ENCODE measurements at places on chromosomes 5 and 9.
A peak's percentile ranks its signal among the peaks of the same experiment; 100 is the strongest.

- DNase-seq, result no peak
Observed at GRCh38 chr9:136806631-136807201, 1.0 kb upstream of the RABL6 start.

- DNase-seq, result no peak
Observed at GRCh38 chr5:138408023-138408422, 30.8 kb upstream of the REEP2 start.

DNA sequence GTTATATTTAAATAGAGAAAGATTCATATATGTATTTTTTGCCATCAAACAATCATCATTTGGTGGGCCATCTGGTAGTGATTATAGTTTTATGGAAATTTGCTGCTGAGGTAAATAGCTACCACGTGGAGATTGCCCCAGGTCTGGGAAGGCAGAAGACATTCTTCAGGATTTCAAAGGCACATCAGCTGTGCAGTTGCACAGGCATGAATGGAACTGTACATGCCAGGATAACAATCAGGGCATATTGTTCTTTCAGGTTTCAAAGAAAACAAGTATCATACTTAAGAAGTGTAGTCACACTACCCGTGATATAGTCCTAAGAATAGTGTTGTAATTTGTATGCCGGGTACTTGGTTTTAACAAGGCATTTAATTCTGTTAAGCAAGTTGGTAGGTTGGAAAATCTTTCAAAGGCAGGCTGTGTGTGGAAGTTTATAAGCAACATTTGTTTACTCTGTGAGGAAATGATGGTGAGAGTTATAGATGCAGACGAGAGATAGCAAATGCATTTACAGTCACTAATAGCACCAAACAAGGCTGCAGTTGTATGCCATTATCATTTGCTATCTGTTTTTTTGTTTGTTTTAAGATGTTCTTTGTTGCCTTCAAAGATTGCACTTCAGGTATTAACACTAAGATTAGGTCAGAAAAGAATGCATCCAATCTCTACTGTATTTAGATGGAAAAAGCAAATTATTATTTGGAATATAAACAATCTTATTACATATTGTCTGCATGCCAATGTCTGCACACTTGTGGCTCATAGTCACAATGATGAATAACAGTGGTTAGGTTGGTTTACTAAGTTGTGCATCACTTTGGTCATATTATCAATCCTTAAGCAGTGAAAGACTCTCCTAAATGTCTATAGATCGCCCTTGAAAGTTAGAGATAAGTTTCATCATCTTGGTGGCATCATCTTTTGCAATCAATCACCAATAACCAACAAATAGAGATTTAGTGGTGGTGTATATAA lies 55.3 kb downstream of the RPS23 start:
- no peak for DNase-seq

DNA sequence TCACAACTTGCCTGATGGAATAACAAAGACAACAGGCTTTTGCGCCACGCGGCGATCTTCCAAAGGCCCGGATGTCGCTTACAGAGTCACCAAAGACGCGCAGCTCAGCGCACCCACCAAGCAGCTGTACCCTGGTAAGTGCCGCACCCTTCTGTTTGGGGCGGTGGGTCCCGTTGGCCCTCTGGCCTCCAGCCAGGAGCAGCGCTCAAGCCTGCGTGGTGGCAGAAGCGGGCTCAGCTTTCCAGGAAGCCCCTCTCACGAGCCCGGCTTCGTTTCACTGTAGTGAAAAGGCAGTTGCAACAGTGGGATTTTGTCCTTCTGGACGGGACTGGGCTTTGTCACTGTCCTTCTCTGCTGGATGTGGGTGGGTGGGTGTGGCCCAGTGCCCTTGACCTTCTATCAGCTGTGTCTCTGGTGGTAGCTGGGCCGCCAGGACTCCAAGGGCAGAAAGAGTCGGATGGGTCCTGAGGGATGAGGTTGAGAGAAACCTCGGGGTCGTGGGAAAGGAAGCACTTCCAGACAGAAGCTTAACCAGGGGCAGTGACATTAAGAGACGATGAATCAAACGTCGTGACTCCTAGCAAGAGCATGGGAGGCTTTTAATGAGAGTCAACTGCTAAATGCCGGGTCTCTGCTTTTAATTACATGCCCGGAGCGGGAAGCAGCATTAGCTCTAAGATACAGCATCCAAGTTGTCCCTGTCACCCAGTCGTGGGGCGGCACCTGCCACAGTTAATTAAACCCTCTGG lies 49.5 kb downstream of the COL5A1 start:
- DNase-seq, result peak; percentile 33

- DNase-seq, result no peak
Observed at GRCh38 chr9:8871796-8872445, 1072.3 kb upstream of the DMAC1 start.

GRCh38 chr9:22452415-22453010 lies 5.9 kb downstream of the DMRTA1 start:
- DNase-seq, result peak; percentile 40

GRCh38 chr5:168359820-168360460 lies 68.5 kb downstream of the WWC1 start:
- DNase-seq, result no peak

DNA sequence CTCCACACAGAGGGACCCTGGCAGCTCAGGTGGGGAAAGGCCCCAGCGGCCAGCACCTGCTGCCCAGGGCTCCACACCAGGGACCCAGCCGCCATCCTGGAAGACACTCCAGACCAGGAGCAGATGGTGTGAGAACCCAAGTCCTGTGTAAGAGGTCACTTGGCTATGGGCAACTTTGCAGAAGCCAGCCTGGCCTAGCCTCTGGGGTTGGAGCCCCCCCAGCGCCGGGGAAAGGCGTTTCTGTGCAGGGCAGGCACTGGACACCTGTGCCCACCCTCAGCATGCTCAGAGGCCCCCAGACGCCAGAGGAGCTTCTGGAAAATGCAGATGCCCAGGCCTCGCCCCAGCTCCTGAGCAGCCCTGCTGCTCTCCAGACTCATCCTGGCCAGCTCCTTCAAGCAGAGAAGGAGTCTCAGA lies 34.0 kb downstream of the RASGEF1C start:
- DNase-seq, result no peak

DNA sequence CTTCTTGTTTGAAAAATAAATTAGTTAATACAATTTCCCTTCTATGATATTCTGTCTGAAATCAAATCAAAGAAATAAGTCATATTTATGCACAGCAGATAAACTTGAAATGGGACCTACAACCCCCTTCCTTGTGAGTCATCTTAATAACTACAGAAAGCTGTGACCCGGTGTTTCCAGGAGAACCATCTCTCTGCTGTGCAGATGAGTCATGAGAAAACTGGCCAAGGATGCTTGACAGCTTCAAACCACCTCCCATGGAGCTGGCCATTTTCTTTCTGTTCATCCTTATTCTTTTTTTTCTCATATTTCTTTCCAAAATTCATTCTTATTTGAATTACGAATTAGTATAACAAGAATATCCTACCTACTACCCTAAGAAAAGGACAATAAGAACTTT lies 43.4 kb upstream of the NR4A3 start:
- DNase-seq, result peak; percentile 88

DNA sequence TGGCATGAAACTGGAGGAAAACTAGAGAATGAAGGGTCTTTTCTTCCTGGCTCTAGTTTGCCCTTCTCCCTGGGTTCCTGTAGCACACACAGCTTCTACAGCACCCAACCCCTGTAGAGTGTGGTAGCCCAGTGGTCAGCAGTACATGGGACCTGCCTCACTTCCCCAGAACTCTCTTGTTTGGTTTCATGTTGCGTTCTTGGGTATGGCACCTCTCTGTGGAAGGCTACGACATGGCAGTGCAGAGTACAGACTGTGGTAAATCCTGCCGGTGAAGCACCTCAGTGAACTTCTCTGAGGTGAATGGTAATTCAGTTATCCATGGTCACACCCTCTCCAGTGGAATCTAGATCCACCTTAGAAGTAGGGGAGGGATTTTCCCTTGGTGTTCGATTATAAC lies 105.5 kb downstream of the TLR4 start:
- no peak for DNase-seq

GRCh38 chr9:2029666-2030170 lies 14.6 kb downstream of the SMARCA2 start:
- no peak for DNase-seq

DNA sequence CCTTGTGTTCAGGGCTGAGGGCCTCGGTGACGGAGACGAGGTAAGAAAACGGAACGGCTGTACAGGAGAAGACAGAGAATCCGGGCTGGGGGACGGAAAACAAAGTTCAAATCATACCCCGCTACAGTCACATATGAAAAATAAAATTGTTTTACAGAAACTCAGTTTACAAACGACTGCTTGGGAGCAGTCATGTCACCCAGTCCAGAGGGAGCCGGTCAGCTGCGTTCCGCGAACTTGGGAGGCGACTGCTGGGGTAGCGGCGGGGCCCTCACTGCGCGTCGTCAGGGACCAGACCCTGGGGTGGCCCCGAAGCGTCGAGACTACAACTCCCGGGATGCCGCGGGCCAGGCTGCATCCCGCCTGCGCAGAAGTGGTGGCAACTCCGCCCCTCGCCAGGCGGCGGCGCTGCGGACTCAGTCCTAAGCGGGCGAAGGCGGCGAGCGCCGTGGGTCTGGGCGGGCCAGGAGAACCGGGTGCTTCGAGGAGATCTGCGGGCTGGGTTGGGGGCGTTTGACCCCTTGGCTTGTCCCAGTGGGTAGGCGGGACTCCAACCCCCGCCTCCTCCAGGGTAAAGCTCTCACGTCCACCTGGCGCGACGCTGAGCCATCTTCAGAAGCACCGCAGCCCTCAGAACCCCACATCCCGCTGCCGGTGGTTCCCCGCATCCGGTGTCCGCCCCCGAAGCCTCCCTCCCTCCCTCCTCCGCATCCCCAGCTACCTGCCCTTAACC lies 4.0 kb downstream of the SIT1 start:
- peak; percentile 66 for DNase-seq
